Activated CD8-positive, alpha-beta T cell treated with anti-CD3 and anti-CD28 coated beads for 36 hours (primary cell): ENCODE measurements at places on chromosomes 2 and 18. TPM values are rescaled to one million over a fixed set of nuclear protein-coding genes. Genes with fewer than 3 reads are reported as not detected.

- no peak for DNase-seq
These were observed 122.2 kb downstream of the RBMS1 start for GRCh38 chr2:160371251-160372009.

DNA sequence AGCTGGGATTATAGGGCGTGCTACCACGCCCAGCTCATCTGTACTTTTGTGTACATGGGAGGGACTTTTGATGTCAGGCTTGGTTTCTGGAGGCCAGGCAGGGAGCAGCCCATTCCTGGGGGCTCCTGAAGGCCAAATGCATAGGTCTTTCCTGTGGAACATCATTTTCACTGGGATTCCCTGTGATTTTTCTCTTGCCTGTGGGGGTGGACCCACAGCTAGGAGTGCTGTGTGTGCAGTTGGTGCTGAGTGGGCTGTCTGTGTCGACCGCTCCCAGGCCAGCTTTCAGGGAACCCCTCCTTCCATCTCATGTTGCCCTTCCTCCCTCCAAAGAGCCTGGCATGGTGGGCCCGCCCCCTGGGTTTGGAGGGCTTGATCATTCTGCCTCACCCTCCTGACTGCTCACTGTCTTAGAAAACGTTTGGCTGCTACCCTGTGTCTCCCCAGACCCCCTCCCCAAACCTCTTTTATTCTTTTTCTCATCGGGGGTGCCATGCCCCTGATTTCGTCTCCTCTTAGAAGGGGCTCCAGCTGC is 10.5 kb downstream of the EFHD1 start:
- DNase-seq = no peak

DNA sequence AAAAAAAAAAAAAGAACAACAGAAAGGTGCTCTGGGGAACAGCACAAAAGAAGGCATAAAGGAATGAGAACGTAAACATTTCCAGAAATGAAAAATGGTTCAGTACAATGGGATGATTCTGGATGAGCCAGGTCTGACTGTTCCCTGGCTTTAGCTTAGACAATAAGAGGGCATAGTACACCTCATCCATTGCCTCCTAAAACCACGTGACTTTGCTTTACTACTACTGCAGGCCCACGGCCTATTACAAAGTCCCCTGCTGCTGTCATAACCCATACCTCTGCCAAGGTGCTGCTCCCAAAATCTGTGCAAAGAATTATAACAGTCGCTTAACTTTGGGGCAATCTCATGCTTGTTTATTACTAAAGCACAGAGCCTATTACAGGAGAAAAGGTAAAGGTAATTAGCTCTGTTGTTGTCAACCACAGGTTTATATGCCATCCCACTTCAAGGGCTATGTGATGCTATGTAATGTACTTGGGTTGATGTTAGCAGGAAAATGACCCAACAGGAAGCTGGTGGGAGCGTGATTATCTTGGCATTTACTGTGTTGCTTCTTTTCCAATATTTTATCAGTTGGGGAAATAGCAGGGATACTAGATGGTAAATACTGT is 26.8 kb downstream of the STK17B start:
- DNase-seq = peak; percentile 37

DNA sequence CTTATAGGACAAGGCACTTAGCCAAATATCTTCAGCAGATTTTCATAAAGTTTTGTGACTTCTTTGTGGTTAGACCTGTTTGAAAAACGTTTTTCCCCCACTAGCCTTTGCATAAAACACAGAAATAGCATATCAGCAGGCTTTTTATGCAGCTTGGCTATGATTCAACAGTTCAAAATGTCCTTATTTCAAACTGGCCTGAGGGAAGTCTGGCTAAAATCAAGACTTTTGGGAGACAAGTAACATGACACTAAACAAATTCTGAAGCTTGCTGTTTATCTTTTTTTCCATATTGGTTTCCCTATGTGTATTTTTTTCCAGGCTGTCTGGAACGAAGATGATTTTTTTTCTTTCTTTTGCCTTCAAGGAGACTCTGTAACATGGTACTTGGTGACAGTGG is 95.1 kb upstream of the L3MBTL4 start:
- DNase-seq = no peak

GNLY gene
- total RNA-seq = 52.6 TPM
